HT1080 (cell line): ENCODE measurements at places on chromosomes 12 and 14. TPM values are rescaled to one million over a fixed set of nuclear protein-coding genes. Genes with fewer than 3 reads are reported as not detected.

SIX6 gene
- total RNA-seq = not detected in 2 replicates

SERPINA10 gene
- not detected in 2 replicates for total RNA-seq

SENP1 gene
- 18.0 and 27.5 TPM in 2 replicates for total RNA-seq

DENND5B gene
- total RNA-seq = 11.7 and 15.6 TPM in 2 replicates

TPI1 gene
- 1,401 and 1,471 TPM in 2 replicates for total RNA-seq

HAL gene
- 0.31 TPM in 1 of 2 replicates, not detected in the other for total RNA-seq

BLOC1S1 gene
- 105 and 121 TPM in 2 replicates for total RNA-seq

KRT85 gene
- total RNA-seq = not detected in 2 replicates

DNA sequence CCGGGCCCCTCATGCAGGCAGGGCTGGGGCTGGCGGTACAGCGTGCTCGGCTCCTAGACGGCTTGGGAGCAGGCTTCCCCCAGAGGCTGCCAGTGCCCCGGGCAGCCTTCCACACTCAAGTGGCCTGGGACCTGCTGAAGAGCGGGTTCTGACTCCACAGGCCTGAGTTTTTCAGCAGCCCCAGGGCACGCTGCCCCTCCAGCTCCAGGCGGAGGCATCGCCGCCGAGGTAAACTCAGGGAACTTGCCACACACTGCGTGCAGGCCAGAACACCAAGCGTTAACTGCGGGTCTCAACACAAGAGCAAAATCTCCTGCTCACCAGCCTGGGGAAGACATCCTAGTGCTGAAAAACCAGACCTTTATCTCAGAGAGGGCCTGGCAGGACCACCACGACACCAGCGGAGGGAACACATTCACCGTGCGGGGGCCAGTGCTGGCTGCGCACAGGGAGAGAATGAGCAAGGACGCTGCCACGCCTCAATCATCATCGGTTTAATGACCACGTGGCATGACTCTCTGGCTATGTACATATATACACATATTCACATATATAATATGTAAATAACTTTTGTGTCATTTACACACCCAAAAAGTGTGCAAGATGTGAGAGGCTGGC is 21.3 kb downstream of the PSMC1 start:
- no peak for DNase-seq

DNA sequence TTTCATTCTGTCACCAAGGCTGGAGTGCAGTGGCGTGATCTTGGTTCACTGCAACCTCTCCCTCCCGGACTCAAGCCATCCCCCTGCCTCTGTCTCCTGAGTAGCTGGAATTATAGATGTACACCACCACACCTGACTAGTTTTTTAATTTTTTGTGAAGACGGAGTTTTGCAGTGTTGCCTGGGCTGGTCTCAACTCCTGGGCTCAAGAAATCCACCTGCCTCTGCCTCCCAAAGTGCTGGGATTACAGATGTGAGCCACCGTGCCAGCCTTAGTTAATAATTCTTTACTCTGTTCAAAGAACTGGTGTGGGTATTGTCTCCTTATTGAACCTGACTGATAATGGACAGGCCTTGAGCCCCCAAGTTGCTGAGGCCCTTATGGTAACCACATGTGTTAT is 10.4 kb upstream of the KRT7 start:
- no peak for DNase-seq

GRCh38 chr14:56216626-56217379 is 98.6 kb downstream of the PELI2 start:
- DNase-seq = no peak

DNA sequence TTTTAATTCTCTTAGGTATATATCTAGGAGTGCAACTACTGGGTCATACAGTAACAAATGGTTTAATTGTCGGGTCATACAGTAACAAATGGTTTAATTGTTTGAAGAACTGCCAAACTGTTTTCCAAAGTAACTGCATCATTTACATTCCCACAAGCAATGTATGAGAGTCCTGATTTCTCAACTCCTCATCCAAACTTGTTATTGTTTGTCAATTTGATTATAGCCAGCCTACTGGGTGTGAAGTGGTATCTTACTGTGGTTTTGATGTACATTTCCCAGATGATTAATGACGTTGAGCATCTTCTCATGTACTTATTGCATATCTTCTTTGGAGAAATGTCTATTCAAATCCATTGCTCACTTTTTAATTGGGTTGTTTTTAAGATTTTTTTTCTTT is 67.6 kb upstream of the CFL2 start:
- DNase-seq = peak; percentile 21

- no peak for DNase-seq
Measured at GRCh38 chr12:96295532-96296160, 101.5 kb downstream of the ELK3 start.

DNA sequence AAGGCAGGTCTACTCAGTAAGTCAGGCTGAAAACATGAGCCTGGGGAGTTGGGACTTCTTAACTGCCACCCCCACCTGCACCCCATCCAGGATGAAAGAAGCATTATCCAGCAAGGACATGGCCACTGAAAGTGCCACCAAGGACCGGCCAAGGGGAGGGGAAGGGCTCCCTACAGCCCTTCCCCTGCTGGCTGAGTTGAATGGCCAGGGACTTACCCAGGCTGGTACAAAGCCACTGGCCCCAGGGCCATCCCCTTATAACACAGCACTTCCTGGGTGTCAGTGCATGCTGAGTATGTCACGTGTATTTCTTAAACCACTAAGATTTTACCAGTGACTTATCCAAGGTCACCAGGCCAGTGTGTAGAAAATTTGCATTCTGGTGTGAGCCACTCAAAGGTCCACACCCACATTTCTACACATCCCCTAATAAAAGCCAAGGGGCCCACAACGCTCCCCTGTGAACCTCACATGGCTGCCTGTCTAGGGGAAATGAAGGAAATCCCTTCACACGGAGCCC is 29.3 kb upstream of the ZFP36L1 start:
- DNase-seq = no peak

DNA sequence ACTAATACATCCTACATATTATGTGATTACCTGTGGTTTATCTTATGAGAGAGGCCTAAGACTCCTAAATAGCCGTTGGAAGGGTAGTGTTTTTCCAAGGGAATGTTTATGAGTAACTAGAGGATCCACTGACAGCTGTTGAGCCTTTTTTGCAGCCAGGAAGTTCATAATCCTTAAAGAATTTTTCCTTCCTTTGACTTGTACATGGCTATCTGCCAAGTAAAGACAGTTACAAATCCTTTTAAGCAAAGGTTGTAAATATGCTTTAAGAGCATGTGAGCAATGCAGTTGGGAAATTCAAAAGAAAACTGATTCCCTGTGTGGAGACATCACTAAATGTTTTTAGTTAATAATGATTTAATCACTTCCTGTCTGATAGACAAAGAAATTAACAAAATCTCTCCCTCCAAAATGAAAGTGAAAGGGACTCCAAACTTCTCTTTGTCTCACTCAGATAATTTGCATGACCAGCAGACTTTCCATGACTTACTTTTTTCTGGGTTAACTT is 333.8 kb downstream of the PDZRN4 start:
- DNase-seq = peak; percentile 86

DNA sequence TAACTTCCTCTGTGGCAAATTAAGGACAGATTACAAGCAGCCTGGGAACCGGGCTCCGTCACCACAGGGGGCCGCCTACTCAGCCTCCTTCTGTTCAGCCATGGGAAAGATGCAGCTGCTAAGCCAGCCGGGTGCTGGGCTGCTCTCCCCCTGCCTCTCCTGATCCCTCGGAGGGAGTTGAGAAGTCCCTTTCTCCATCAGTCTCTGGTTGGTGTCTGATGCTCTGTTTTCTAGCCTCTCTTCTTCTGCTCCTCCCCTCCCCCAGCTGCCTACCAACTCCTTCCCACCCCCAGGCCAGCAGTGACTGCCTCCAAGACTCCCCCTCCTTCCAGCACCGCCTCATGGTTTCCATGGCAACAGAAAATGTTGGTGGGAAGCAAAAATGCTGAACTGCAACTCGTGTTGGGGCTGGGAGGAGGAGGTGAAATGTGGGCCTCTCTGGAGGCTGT is 486.7 kb downstream of the APAF1 start:
- peak; percentile 46 for DNase-seq

- DNase-seq = no peak
Measured at GRCh38 chr12:108784270-108784669, 53.0 kb upstream of the CORO1C start.

DNA sequence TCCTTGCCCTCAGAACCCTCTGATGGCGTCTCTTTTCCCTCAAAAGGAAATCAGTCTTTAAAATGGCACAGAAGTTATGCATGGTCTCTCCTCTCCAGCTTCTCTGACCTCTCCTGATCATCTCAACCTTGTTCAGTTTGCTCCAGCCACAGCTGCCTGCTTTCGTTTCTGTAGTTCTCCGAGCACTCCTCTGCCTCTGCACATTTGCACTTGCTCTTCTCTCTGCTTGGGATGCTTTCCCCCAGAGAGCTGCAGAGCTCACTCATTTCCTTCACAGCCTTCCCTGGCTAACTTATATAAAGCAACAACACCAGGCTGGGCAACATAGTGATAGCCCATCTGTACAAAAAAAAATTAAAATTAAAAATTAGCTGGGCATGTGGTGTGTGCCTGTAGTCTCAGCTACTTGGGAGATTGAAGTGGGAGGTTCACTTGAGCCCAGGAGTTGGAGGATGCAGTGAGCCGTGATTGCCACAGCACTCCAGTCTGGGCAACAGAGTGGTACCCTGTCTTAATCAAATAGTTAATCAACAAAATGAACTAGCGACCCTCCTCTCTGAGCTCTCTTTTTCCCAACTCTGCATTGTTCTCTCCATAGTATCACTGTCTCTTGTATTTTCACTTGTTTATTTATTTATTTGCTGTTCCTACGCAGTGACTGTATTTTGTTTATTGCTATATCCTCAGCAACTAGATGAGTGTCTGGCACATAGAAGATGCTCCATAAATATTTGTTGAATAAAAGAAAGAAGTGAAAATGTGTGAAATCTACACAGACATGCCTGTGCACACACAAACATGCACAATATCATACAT is 37.7 kb downstream of the PPFIBP1 start:
- no peak for DNase-seq

DNA sequence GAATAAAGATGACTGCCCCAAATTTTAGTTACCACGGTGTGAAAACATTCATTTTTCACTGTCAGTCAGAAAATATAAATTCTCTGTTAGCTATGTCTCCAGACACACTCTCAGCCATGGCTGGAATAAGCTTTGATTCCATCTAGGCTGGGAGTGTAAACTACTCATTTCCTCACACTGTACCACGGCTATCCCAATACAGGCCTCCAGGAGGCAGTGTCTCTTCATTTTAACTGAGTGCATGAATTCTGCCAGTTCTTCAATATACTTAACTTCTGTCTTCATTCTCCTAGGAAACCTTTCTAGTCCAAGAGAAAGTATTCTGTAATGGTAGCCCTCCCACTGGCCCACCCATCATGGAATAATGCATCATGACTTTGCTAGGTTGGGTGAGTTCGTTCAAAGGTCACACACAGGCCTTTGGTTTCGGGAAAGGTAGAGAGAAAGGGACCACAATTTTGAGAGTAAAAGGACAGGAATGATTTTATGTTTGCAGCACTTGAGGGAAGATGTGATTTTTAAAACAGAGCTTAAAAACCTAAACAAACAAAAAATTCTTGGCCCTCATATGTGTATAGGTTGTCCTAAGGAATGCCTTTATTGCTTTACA is 381.1 kb downstream of the SEC23A start:
- DNase-seq = peak; percentile 34

- DNase-seq = no peak
Measured at GRCh38 chr12:26467351-26467750, 272.0 kb downstream of the SSPN start.

- no peak for DNase-seq
Measured at GRCh38 chr14:88844980-88845491, 20.6 kb downstream of the TTC8 start.

DNA sequence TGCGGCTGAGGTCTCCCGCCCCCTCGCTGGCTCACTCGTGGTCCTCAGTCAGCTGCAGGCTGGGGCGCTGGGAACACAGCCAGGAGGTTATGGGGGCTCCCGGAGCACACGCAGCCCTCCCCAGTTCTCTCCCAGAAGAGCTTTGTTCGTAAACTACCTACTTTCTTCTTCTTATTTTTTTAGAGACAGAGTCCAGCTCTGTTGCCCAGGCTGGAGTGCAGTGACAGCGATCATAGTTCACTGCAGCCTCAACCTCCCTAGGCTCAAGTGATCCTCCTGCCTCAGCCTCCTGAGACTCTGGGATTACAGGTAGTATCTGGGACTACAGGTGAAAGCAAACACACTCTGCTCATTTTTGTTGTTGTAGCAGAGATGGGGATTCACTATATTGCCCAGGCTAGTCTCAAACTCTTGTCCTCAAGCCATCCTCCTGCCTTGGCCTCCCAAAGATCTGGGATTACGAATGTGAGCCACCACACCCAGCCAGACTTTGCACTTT is 15.5 kb upstream of the PLA2G1B start:
- no peak for DNase-seq

GRCh38 chr14:65351493-65352194 is 60.9 kb upstream of the FUT8 start:
- no peak for DNase-seq

DNA sequence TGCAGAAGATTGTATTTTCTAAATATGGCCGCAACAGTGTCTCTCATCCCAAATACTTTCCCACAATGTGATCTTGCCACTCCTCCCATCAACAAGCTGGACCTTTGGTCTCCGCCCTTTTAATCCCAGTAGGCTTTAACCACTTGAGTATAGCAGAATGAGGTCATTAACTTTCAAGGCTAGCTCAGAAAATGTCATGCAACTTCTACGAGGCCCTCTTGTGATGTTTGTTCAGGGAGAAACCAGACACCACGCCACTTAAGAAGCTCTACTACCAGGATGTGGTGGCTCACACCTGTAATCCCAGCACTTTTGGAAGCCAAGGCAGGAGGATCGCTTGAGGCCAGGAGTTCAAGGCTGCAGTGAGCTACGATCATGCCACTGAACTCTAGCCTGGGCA is 20.1 kb upstream of the OR6J1 start:
- DNase-seq = peak; percentile 59

GRCh38 chr14:76880449-76880848 is 54.2 kb downstream of the LRRC74A start:
- no peak for DNase-seq

- peak; percentile 17 for DNase-seq
Measured at GRCh38 chr14:70784886-70785285, 24.4 kb downstream of the MAP3K9 start.

DNA sequence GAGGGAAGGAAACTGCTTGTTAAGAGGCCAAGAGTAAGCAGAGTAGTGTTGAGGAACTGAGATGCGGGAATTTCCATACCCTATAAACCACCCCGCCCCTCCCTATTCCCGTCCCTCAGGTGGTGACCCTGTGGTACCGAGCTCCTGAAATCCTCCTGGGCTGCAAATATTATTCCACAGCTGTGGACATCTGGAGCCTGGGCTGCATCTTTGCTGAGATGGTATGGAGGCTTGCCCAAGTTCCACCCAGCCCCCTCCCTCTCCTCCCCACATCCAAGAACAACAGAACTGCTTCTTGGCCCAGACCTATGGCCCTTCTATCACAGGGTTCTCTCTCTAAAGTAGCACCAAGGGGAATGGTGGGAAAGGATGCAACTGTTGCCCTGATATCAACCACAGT is 2.7 kb downstream of the CDK2 start:
- no peak for DNase-seq
